ENCODE measurements at places on chromosomes 11 and 22.
A peak's percentile ranks its signal among the peaks of the same experiment; 100 is the strongest.

DNA sequence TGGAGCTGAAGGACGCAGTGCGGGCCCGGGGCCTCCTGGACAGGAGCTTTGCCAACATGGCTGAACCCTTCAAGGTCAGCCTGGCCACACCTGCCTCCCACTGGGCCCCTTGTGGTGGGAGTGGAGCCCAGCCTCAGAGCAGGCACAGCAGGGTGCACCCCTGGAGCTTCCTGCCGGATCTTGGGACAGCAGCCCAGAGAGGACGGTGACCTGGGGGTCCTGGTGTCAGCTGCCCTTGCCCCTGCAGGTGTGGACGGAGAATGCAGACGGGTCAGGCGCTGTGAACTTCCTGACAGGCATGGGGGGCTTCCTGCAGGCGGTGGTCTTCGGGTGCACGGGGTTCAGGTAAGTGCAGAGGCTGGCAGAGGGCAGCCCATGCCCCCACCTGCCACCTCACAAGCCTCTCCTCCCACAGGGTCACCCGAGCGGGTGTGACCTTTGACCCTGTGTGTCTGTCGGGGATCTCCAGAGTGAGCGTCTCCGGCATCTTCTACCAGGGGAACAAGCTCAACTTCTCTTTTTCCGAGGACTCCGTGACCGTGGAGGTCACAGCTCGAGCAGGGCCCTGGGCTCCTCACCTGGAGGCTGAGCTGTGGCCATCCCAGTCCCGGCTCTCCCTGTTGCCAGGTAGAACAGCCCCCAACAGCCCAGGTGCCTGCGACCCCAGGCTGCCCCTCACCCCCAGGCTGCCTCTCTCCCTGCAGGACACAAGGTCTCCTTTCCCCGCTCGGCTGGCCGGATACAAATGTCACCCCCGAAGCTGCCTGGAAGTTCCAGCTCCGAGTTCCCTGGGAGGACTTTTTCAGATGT lies 5.1 kb downstream of the PGGHG start:
- DNase-seq = no peak

DNA sequence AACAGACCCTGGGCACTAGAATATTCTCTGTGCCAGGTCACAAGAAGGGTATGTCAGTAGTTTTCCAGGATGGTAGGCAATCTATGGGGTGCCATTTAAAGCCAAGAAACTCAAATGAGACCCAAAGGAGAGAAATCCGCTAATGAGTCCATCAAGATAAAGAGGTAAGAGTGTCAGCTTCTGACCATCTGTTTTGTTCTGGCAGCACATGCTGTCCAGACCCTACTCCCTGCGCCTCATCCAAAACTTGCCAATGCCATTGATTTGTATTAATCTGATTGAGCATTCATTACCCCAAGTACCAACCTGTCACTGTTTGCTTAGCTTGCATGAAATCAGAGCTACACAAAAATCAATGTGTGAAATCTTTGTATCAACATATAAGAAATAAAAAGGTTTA lies 229.0 kb downstream of the BLID start:
- DNase-seq = no peak

- peak; percentile 29 for DNase-seq
Measured at GRCh38 chr11:40149721-40150120, 1309.7 kb downstream of the LRRC4C start.

DNA sequence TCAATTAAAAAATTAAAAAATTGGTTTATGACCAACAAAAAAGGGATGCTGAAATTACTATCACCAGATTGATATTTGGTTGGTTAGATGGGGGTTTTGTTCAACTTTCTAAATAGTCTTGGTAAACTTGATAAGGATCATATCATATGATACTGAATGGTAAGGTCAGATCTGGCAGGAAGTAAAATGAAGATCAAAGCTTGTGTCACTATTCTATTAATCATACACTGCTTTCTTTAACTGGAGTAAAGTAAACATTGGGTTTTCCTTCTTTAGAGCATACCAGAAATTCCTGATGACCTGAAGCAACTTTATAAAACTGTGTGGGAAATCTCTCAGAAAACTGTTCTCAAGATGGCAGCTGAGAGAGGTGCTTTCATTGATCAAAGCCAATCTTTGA lies 40.2 kb downstream of the RRM1 start:
- DNase-seq = peak; percentile 37

DNA sequence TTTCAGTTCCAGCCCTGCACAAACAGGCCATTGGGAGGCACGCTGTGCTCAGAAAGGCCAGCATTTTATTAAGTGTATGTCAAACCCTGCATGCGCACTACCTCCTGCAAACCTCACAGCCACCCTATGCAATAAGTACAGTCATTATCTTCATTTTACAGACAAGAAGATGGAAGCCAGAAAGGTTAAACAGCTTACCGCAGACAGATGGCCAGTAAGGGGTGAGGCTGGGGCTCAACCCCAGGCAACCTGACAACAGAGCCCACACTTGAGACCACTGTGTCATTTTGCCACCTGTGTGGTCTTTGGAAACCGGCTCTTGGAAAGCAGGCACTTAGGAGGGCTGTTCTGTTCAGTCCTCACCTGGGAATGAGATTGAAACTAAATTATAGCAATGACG lies 142.3 kb downstream of the NXPE2 start:
- no peak for DNase-seq

Measured in fibroblast of upper back skin (primary cell).